ENCODE measurements at places on chromosomes 2 and 18.

DNA sequence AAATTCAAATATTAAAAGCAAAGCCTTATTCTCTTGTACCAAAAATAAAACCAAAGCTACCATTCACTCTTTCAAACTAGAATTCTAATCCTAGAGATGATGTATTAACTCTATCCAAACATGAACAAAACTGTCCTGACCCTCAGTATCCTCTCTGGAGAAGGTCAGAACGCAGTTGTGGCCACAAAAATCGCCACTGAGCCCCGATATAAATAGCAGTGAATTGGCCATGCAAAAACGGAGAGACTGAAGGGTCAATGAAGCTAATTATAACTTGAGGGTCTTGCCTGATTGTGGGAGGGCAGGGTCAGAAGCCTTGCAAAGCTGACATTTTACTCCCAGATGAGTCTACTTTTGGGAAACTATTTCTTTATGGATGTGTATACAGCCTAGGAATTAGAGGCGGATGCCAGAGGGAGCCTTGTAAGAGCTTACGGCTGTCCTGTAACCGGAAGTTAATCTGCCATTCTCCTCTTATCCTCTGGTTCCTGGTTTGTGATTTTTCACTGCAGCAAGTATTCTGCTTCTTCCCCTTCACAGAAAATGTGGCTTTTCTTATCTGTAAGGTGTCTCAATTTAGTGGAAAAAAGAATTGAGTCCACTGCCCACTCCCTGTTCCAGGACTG, 28.1 kb downstream of the CAVIN2 start:
- DNase-seq, result no peak

DNA sequence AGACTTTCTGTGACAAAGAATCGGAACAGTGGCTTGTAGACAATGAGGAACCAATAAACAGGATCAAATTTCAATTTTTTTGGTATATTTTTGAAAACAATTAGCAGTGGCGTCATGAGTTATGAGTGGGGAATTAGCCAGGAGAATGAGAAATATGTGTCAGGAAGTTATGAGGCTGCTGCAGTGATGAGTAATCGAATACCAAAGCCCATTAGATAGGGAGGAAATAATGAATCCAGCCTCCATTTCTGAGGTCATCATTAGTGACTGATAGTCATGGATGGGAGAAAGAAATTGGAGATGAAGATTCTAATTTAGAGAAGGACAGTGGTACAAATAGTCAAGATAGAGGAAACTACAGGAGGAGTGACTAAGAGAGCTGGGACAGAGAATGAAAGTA, 673.1 kb upstream of the VRK2 start:
- peak; percentile 40 for DNase-seq

DNA sequence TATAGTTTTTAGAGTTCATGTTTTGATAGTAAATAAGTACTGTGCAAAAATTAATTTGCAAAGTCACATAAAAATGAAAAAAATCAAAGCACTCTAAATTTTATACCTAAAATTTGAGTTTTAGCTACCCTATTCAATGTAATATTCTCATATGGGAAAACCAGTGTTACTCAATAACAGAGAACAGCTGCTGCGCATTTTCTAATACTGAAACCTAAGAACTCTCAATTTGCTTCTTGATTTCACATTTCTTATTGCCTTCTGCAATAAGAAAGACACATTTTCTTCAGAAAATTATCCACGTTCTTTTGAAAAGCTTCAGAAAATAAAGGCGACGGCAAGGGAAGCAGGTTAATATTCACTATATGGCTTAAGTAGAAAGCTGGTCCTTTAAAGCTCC, 199.1 kb upstream of the CCDC150 start:
- no peak for DNase-seq

DNA sequence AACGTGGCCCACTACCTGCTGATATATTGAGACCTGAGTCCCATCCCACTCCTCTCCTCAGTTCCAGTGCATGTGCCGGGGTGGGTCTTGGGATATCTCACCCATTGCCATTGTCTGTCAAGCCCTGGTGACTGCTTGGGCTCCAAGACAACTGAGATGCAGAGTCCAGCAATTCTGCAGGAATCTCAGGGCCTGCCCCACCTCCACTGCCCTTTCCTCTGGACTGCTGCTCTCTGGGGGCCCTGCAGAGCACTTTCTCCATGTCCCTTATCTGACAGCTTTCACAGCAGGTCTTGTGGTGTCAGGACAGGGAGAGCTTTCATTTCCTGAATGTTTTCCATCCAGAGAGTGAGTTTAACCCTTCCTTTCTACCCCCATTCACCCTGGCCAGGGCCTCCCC, 152.9 kb downstream of the ARL4C start:
- no peak for DNase-seq

GRCh38 chr2:42693013-42693615, 70.8 kb downstream of the OXER1 start:
- no peak for DNase-seq

DNA sequence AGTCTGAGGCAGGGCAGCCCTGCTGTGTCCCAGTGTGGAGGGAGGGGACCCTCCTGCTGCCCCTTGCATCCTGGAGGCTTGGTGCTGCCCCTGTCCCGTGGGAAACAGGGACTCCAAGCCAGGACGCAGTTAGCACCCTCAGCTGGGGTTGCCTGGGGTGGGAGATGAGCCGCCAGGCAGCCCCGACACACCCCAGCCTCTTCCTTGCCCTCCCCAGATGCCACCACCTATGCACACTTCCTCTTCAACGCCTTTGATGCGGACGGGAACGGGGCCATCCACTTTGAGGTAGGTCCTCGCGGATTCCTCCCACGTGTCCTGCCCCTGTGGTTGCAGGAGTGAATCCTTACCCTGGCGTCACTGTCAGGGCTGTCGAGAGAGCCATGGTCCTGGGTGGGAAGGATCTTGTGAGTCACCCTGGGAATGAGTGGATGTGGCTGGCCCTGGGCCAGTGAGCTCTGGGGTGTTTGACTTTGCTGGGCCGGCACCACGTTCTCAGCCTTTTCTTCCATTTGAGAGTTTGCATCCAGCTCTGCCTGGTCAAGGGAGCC, 27.5 kb upstream of the FAHD2A start:
- DNase-seq, result no peak

GRCh38 chr2:74097574-74097973, 50.1 kb downstream of the BOLA3 start:
- no peak for DNase-seq

- DNase-seq, result no peak
Measured at GRCh38 chr2:222946700-222947287, 86.0 kb downstream of the ACSL3 start.

DNA sequence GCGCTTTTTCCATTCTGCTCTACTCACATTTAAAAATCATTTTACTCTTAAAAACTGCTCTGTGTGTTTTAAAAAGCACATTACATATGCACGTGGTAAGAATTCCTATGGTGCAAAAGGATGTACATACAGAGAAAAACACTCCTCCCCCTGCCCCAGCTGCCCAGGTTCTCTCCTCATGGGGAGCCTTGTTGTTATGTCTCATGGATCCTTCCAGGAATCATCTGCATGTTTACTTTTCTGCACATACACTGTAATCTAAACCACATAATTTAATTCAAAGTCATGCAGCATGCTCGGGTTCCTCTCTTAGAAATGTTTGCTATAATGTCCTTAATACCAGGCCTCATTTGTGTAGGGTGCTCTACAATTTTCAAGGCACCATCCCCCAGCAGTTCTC, 243.3 kb downstream of the LOXHD1 start:
- no peak for DNase-seq

GRCh38 chr2:101478181-101479001, 3.5 kb upstream of the RFX8 start:
- no peak for DNase-seq

DNA sequence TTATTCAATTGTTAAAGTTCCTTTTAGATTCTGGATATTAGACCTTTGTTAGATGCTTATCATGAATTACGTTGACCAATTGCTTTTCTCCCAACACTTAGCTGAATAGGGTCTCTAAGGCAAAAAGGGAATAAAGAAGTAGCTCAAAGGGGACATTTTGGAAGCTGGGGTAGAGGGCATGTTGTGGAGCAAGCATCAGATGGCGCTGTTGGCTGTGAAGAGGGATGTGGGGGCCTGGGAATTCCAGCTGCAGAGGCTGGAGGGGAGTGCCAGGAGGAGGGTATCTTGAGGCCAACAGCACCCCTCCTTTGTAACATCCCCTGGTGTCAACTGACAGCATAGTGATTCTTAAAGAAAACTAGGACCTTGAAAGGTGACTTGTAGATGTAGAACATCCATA, 198.2 kb downstream of the ADCYAP1 start:
- DNase-seq, result no peak

- DNase-seq, result no peak
Measured at GRCh38 chr2:39136799-39137198, 15.9 kb upstream of the SOS1 start.

GRCh38 chr2:9738062-9738461, 105.2 kb upstream of the TAF1B start:
- DNase-seq, result no peak

GRCh38 chr2:218331745-218332144, 24.9 kb upstream of the CATIP start:
- no peak for DNase-seq

DNA sequence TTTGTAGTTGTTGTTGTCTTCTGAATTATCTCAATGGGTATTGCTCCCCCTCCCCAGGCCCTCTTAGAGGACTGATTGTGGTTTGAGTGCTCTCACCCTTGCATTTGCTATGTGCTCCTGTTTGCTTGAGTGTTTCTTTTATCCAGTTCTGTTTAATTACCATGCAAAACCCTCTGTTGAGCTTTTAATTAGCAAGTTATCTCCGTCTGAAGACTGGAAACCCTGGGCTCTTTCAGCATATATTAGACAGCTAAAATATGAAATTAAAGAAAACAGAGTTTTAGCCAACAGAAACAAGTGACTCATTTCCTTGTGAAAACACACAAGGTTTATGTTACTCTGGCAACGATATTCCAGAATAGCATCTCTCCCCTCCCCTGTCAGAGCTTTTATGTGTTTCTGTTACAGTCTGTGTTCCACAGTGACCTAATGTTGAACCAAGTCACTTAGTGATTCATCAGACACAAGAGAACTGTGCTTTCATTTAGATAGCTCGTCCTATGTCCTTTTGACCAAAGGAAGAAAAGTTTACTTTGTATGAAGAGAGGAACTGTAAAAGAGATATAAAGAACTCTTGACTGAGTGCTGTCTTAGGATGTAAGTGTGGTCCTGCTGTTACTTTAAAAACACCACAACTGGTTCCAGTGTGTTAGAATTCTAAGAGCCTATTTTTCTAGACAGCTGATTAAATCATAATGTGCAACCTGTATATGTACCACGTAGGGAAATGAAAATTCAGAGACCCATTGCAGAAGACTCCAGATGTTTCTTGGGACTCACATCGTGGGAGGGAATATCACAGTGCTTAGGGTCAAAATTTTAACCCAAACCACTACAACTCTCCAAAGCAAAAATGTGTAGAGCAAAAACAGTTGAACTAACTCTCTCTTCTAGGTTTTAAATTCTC, 172.8 kb upstream of the RBMS1 start:
- DNase-seq, result peak; percentile 70

- DNase-seq, result no peak
Measured at GRCh38 chr2:144339048-144339447, 180.9 kb downstream of the ZEB2 start.

- no peak for DNase-seq
Measured at GRCh38 chr2:208164951-208165755, 1.8 kb upstream of the CRYGA start.

DNA sequence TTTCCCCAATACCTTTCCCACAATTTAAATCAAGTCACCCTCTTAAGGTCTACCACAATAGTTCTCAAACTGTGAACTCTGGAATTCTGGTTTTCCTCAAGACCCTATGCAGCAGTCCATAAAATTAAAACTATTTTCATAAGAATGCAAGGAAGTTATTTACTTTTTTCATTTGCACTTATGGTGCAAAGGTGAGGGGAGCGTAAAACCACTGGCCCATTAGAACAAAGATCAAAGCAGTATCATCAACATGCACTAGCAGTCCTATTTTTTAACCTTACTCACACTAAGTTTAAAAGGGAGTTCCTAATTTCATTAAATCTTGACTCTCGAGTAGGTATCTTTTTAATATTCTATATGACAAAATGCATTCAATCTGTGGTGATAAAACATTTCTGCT, 85.3 kb downstream of the MEMO1 start:
- DNase-seq, result no peak

DNA sequence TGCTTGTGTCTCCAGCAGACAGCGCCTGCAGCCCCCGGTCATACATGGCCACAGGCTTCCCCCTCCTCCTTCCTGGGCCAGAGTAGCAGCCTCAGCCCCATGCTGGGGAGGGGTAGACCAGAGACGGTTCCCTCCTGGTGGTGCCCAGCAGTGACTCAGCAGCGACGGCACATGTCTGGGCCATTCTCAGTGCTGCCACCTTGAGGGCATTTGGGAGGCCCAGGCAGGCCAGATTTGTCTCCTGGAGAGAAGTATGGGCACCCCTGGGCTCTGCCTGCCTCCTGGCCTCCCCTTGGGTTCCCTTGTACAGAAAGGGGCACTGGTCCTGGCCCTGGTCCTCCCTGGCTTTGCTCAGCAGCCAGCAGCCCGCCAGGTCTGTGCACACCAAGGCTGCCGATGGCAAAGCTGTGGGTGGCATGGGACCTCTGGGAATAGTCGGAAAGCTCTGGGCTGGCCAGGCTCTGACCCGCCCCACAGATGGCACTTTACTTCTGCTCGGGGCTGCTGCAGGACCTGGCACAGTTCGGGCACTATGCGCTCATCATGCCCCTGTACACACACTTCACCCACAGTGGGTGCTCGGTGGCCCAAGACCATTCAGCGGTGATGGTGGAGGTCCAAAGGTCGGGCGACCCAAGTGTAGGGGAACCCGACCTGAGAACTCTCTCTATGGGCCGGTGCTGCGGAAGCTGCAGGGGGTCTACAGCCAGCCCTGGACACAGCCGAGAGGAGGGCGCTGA, 11.4 kb upstream of the ALPI start:
- DNase-seq, result peak; percentile 80
